ENCODE measurements at places on chromosomes 6 and 20.

DNA sequence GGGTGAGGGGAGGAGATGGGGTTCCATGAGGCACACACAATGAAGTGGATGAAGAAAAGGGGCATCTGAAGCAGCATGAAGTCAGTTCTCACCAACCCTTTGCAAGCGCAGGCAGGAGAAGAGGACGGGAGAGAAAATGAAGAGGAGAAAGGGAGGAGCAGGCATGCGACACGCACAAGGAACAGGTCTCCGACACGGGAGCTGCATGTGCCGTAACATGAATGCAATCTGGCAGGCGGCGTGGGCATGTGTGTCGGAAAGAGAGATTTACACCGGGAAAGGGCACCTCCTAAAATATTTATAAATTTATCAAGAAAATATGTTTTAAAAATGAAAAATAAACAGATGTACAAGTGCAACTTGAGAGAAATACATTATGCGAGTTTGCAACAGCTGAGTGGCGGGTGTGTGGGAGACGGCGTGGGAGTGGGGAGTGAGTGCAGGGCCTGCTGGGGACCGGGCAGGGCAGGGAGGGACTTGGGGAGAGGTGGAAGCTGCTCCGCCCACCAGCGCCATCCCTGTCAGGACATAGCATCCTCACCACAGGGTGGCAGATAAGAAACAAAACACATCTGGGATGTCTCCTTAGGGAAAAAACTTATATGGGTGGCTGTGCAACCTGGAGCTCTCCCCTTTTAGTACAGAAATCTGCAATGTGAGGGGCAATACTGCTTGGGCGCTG is 40.6 kb downstream of the GJA10 start:
- no peak overlapping the region for H3K27ac ChIP-seq
- no peak for DNase-seq
- H3K36me3 ChIP-seq: peaks cover 5% of the 10 kb centered on the region
- H3K4me1 ChIP-seq: no peaks in the 10 kb centered on the region
- H3K4me3 ChIP-seq: no peak overlapping the region

- peaks cover 34% of the 10 kb centered on the region for H3K4me1 ChIP-seq
- H3K36me3 ChIP-seq: no peaks in the 10 kb centered on the region
- no peak overlapping the region for H3K4me3 ChIP-seq
- H3K27me3 ChIP-seq: no peaks in the 10 kb centered on the region
- H3K27ac ChIP-seq: peak overlapping the region; percentile 2
These were observed 5.6 kb upstream of the IFNGR1 start for GRCh38 chr6:137224799-137225198.

GRCh38 chr20:8616792-8617191 is 452.1 kb upstream of the PLCB4 start:
- H3K4me3 ChIP-seq: no peak overlapping the region
- no peak overlapping the region for H3K27ac ChIP-seq
- H3K36me3 ChIP-seq: peaks cover 4% of the 10 kb centered on the region
- H3K4me1 ChIP-seq: no peaks in the 10 kb centered on the region

DNA sequence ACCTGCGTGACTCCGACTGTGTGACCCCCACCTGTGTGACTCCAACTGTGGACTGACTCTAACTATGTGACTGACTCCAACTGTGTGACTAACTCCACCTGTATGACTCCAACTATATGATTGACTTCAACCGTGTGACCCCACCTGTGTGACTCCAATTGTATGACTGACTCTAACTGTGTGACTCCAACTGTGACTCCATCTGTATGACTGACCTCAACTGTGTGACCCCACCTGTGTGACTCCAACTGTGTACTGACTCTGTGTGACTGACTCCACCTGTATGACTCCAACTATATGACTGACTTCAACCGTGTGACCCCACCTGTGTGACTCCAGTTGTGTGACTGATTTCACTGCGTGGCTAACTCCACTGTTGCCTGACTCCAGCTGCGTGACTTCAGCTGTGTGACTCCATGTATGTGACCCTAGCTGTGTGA is 38.6 kb downstream of the SYNJ2 start:
- DNase-seq: no peak
- H3K27me3 ChIP-seq: peaks cover 4% of the 10 kb centered on the region
- H3K4me1 ChIP-seq: peaks cover 61% of the 10 kb centered on the region
- H3K36me3 ChIP-seq: peaks cover 13% of the 10 kb centered on the region

GRCh38 chr6:30348957-30349356 is 4.0 kb downstream of the RPP21 start:
- H3K4me1 ChIP-seq: peaks cover 8% of the 10 kb centered on the region
- peaks cover 4% of the 10 kb centered on the region for H3K36me3 ChIP-seq
- H3K4me3 ChIP-seq: no peak overlapping the region
- no peak for DNase-seq
